Activated CD4-positive, alpha-beta T cell treated with anti-CD3 and anti-CD28 coated beads for 1 hour (primary cell): ENCODE measurements at places on chromosomes 12 and 14.

- DNase-seq: peak; percentile 45
Observed at GRCh38 chr12:22334410-22335100, at the start of gene ST8SIA1. TSS of gene ST8SIA1 (minus strand) at chr12:22334707. CDS start at chr12:22334232, 475 bp downstream.

DNA sequence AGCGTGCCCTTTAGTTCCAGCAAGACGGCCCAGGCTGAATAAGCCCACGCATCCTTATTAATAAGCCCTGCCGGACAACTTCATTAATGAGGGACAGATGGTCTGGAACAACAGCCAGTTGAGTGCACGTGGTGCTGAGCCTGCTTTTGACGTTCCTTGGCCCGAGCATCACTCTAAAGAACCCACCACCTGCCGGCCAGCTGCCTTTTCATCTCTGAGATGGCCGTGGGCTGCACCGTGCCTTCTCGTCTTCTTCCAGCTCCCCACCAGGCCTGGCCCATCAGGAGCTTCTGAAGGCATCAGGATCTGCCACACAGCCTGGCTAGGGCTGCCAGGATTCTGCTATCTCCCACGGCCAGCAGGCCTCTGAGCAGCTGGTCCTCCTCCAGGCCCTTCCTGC lies 80.0 kb downstream of the AACS start:
- no peak for DNase-seq

DNA sequence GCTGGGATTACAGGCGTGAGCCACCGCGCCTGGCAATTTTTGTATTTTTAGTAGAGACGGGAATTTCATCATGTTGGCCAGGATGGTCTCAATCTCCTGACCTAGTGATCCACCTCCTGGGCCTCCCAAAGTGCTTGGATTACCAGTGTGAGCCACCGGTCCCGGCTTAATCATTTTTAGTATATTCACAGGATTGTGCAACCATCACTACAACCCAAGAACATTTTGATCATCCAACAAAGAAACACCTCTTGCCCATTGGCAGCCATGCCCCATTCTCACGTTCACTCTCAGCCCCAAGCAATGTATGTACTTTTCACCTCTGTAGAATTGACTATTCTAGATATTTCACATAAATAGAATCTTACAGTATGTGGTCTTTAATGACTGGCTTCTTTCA lies 19.9 kb downstream of the SP1 start:
- DNase-seq: no peak

- DNase-seq: no peak
Observed at GRCh38 chr12:122395319-122395718, 27.1 kb downstream of the CLIP1 start.

DNA sequence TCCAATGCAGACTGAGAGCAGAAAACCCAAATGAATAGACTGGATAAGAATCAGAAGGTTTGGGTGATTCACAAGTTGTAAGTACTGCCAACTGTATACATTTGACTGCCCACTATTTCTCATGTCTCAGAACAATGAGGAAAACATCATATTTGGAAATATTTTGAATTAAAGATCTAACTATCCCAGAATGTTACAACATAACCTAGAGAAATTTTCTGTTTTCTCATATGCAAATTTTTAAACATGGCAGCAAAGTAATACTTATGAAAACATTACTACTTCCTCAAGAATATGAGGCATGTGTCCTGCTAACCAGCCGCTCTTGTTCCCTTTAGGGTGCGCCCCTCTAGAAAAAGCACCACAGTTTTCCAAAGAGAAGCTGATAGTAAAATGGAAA lies 179.9 kb downstream of the PTPRO start:
- DNase-seq: no peak

GRCh38 chr14:41201696-41202095 lies 405.0 kb upstream of the LRFN5 start:
- no peak for DNase-seq

DNA sequence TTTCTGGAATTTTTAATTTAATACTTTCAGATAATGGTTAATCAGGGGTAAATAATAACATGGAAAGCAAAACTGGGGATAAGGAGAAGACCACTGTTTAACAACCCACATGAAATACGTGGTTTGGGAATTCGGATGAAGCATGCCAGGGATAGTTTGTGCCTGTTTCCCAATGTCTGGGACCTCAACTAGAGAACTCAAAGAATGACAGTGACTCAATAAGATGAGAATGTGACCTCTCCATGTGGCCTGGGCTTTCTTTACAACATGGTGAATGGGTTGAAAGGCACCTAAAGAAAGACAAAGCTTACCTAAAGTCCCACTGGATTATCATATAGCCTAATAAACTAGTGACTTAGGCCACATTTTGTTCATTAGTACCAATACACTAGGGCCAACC lies 460.3 kb upstream of the LRFN5 start:
- DNase-seq: no peak

- DNase-seq: no peak
Observed at GRCh38 chr12:124251186-124251585, 43.7 kb upstream of the RFLNA start.

DNA sequence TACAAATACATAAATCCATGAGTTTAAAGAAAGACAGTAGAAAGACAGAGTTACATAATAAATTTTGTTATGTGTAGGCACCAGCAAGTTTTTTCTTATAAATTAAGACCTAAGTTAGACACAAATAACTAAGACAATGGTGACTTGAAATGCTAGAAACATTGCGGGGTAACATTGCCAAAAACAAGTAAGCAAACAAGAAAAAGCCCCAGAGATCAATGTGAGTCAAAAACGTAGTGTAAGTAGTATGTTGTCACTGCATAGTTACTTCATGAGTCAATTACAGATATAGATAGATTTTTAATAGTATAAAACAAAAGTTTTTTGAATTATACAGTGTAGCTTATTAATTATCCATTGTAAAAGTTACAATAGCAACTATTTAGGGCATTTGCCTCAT lies 83.4 kb downstream of the CNTN1 start:
- no peak for DNase-seq
